Esophagus muscularis mucosa (tissue), 4 donors: ENCODE measurements at places on chromosomes 11 and 22. TPM values are rescaled to one million over a fixed set of nuclear protein-coding genes. Genes with fewer than 3 reads are reported as not detected.
A peak's percentile ranks its signal among the peaks of the same experiment; 100 is the strongest.

DNA sequence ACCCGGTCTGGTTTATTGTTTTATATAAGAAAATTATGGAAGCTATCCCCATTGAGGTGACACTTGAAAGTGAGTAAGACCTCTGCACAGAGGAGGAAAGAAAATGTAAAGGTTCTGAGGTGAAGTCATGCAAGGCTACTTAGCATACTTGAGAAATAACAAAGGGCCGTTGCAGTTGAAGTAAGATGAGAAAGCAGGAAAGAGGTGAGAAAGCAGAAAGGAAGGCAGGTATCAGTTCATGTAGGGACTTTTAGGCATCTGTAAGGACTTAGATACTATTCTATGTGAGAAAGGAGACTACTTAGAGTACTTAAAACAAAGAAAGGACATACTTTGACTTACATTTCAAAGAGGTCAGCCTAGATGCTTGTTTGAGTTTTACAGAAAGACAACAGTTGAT is 84.7 kb downstream of the CASP12 start:
- DNase-seq = no peak

DNA sequence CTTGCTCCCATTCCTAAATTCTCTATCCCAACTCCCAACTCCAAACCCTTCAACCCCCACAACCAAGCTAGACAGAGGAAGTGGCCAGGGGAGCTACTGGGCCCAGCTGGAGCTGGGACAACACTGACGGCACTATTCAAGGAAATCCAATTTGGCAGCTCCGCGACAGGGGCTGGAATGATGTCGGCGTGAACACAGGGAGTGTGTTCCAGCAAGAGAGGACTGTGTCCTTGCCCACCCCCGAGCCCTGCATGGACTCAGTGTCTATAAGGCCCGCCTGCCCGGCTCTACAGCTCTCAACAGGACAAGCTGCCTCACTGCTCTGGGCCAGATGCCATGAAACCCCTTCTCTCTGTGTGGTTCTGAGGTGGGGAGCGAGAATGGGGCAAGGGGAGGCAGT is 11.3 kb downstream of the PCSK7 start:
- no peak for DNase-seq

GRCh38 chr22:25054943-25055511 is 102.5 kb downstream of the KIAA1671 start:
- DNase-seq = no peak

DNA sequence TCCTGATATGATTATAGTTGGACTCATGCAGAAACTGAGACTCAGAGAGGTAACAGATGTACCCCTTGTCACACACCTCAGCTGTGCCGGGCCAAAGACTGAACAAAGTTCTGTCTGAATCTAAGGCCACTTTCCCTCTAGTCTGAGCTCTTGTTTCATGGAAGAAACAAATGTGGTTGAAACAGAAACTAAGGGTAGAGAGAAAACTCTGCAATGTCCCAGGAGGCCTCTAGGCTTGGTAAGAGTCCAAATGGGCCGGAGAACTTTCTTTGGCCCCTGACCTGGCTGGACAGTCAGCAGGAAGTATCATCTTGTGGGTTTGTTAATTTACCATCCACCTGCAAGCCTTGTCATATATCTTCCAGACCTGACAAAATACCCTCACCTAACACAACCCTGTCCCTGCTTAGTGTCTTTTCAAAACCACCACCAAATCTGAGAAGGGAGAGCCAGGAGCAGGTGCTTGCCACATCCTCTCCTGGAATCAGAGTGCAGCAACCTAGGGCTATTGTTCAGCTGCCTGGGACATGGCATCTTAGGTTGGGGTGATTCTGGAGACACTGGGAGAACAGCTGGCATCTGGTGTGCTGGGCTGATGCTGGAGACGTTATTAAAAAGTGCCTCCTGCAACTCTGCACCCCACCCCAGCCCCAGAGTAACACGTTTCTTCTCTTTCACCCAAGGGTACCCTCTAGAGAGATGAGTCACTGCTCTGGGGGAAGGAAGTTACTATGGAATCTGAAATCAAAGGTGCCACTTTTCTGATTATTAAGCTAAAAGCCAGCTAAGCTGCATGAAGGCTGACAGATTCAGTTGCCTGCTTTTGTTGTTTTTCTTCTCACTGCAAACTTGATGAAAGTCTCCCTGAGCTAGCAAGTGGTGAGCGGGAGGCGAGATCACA is 126.3 kb upstream of the TIMP3 start:
- no peak for DNase-seq

DNA sequence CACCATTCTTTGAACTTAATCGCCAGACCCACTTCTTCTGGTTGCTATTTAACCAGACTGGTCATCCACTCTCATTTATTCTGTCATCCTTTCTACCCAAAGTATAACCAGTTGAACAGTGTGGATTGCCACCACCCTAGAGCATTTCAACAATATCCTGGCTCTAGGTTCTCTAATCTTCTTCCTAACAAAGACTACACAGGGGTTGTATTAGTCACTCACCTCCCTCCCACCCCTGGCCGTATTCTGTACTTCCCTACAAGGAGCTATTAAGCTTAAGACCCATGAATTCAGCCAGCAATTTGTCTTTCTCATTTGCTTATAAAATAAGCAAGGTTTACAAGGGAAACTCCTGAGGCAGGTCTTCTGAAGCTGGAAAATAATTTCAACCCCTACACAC is 46.9 kb upstream of the CEP126 start:
- DNase-seq = no peak

DNA sequence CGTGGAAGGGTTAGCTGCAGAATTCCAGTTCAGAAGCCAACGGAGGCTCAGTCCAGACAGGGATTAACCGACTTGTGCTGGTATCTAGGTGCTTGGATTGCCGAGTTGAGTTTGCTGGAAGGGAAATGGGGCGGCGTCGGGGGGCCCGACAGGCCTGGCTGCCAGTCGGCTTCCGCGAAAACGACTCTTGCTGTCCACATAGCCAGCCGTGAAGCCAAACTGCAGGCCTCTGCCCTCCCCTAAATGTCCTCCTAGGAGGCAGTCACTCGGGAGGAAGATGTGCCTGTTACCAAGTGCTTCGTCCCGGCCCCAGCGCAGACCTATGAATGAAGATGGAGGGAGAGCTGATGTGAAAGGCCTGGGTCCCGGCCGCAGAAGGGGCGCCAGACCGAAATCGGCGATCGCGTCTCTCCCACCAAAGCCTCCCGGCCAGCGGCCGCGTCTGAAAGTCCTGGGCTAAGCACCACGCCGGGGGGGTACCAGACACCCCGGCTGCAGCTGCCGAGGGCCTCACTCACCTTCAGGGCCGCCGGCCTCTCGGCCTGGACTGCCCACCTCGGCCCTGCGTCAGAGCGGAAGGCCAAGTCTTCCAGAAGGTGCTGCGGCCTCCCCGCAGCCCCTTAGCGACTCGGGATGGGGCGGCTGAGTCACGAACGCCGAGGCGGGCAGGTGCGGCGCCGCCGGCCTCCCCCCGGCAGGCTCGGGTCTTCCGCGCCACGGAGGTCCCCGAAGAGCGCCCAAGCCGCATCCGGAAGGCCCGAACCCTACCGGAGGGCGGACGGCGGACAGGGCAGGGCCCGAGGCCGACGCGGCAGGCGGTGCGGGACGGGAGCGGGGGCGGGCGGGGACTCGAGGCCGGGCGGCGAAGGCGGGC is 7.5 kb downstream of the DPAGT1 start:
- DNase-seq = no peak

DNA sequence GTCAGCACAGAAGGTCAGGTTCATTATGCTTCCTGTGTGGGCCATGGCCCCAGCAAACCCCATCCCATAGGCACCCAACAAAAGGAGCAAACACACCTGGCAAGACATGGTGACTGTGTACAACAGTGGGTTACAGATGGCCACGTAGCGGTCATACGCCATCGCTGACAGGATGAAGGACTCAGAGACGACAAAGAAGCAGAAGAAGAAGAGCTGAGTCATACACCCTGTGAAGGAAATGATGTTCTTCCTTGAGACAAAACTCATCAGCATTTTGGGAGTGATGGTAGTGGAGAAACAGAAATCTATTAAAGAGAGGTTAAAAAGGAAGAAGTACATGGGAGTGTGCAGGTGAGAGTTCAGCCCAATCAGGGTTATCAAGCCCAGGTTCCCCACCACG is 309 bp downstream of the OR8B12 start:
- DNase-seq = no peak

DNA sequence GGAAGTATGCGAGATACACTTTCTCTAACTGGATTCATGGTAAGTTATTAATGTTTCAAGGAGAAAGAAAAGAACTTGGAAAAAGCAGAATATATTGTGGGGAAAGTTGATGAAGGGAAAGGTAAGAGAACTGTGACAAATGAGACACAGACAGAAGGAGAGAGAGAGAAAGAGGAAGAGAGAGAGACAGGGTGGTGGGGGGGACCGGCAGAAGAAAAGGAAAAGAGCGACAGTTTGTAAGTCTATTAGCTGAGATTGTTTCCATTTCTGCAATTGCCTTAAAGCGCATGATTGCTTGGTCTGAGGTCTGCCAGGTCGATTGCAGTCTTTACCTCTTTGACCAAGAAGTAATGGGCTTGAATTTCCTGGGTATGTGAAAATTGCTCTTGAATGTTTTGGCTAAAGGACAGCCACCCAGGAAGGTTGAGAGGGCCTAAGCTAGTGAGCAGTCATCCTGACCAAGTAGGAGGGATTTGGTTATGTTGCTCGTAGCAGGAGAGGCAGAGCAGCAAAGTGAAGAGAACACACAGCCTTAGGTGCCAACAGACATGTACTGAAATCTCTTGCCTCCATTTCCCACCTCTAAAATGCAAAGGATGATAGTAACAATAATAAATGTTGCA is 23.6 kb upstream of the TMA7B start:
- no peak for DNase-seq

DNA sequence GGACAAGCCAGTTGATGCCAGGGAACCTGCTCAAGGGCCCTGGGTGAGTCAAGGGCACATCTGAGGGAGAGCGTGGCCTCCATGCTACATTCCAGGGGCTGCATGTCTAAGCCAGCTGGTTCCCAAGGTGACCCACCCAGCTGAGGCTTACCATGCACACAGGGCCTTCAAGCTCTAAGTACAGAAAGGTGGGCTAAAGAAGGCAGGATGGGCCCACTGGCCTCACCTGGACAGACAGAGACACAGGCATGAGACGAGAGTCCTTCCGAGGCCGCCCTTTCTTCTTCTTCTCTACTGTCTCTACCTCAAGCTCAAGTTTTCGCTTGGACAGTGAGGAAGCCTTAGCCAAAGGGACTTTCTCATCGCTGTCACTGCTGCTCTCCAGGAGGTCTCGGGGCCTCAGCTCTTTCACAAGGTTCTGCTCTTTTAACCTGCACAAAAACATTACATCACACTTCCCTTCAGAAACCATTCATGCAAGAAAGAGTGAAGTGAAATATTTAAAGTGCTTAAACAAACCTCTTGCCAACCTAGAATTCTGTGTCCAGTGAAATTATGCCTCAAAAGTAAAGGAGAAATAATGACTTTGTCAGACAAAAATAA is 69.9 kb downstream of the HIRA start:
- peak; percentile 70 for DNase-seq

DNA sequence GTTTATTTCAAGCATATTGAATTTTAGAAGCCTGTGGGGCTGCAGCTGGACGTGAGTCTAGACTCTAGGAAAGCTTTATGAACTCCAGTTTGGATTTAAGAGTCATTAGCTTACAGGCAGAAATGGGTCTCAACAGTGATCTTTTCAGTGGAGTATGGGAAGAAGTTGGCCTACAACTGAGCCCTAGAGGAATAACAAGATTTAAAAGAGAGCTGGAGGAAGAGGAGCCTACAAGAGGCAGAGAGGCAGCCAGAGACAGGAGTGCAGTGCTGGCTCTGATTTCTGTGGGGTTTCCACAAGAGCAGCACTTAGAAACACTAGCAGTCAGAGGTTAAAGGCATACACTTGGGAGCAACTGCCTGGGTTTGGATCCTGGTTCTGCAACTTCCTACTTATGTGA is 17.9 kb downstream of the APOL5 start:
- DNase-seq = no peak

DNA sequence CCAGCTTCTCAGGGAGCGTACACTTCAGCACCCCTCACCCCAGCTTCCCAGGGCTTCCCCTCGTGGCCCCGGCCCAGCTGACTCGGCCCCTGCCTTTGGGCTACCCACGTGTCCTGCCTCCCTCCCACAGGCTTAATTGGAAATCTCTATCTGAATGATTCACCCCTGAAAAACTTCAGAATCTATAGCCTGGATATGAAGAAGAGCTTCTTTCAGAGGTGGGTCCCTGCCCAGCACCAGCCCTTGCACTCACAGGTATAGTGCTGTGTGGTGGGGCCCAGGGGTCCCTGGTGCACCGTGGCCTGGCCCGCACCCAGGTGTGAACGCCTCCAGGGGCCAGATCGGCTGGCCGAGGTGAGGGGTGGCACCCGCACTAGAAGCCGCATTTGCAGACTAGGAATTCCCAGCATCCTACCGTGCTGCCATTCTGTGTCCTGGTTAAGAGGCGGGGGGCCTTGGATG is 38.4 kb downstream of the B3GAT1 start:
- no peak for DNase-seq

GRCh38 chr11:33177676-33178336 is 16.5 kb upstream of the CSTF3 start:
- no peak for DNase-seq

DNA sequence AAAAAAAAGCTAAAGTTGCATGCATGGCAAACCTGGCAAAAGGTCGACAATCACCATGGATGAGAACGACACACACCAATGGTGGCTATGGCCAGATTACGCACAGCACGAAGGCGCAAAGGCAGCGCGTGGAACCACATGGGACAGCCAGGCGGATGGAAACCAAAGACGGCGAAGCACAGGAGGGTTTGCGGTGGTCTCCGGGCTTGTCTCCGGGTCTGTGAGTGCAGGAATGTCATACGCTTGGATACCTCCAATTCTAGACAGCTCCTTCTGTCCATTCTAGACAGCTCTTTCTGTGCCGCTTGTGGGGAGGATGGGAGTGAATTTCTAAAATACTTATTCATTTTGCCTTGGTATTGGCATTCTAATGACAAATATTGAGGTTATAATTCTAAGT is 685.4 kb downstream of the BRD1 start:
- no peak for DNase-seq

DNA sequence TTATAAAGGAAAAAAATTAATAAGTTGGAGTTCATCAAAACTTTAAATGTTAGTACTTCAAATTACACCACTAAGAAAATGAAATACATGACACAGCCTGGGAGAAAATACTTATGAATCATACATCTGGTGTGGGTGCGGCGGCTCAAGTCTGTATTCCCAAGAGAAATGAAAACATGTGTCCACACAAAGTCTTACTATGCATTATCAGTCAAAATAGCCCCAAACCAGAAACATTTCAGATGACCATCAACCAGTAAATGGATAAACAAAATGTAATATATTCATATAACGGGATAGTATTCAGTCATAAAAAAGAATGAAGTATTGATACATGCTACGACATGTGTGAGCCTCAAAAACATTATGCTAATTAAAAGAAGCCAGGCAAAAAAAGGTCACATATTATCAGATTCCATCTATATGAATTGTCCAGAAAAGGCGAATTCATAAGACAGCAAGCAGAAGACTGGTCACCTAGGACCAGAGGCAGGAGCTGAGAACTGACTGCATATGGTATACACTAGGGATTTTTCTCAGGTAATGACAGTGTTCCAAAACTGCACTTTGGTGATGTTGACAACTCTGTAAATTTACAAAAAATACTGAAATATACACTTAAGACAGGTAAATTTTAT is 5.3 kb upstream of the AKIP1 start:
- no peak for DNase-seq

FAM227A gene
- 2.9 TPM for total RNA-seq

SEPTIN5 gene
- 4.2 TPM for total RNA-seq

LRRC56 gene
- 0.33 TPM for total RNA-seq

ADAMTS15 gene
- total RNA-seq = 6.6 TPM

LRP4 gene
- total RNA-seq = 4.5 TPM

OVCH2 gene
- total RNA-seq = not detected

FXYD6 gene
- 82.7 TPM for total RNA-seq
